ENCODE measurements at places on chromosomes 2 and 18.

DNA sequence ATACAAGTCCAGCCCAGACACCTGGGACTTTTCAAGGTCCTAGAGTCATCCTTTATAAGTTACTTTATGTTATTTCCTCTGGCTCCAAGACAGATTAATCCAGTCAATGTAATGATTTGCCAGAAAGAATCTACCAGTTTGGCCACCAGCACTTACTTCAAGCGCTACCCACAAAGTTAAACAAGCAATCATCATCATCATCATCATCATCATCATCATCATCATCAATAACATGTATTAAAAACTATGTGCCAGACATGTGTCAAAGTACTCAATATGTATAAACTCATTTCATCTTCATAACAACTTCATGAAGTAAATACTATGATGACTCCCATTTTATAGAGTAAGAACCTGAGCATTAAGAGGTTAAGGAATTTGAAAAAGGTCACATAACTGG lies 64.3 kb downstream of the LRP2 start:
- no peak for DNase-seq

DNA sequence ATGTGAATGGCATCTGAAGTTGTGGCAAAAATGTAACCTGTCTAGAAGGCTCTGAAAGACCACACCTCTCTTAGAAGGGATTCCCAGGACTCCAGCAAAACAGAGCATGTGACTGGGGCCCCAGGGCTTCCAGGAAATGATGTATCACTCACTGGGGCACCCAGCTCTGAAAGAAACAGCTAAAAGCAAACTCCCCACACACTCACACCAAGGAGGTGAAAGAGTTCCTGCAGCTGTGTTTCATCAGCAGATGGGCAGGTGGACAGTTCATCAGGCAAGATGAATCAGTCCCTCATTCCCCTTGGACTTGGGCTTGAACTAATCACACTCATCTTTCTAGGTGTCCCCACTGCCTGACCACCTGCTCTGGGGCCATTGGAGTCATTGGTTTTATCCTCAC lies 76.2 kb downstream of the CCBE1 start:
- no peak for DNase-seq

DNA sequence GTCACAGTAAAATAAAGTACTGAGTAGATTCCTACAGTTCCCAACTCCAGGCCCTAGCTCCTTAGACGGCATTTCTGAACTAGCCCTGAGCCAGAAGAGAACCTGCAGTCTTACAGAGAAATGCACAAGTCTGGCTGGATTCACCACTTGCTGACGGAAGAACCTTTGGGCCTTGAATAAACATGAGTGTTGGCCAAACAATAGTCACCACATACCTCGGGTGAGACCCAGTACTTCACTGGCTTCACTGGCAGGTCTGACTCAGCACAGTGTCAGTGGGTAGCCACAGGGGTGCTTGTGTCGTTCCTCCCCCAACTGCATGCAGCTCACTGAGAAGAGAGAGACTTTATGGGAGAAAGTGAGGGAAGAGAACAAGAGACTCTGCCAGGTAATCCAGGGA lies 88.9 kb downstream of the TMEM185B start:
- DNase-seq, result no peak

GRCh38 chr2:130840506-130840905 lies 3.8 kb downstream of the ARHGEF4 start:
- no peak for DNase-seq
